ENCODE measurements at places on chromosomes 12 and 14.

DNA sequence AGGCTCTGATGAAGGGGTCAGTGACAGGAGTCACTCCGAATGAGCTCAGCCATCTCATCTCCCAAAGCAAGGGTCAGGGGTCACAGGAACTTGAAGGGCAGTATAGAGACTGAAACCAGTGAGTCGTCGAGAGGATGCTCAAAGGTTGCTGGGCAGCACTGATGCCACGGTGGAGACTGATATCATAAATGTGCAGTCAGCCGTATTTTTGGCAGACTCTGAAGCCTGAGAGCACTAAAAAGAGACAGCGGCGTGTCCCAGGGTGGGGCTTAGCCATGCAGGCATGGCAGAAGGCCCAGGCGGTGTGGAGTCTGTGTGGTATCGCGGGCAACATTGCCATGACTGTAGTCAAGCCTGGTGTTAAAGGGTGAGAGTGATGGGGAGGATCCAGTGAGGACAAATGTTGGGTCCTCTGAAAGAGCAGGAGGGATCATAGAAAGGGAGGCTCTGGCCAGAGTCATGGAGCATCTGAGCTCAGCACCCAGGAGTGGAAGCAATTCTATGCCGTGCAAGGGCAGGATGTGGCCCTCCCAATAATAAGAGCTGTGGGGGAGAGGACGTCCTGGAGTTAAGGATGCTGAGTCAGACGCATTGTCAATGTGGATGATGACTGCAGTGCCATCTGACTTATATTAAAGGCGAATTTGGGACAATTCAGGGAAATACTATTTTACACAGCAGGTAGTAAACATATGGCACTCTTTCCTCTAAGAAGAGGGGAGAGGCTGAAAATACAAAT, 241.2 kb upstream of the FKBP4 start:
- DNase-seq = no peak

GRCh38 chr14:58278177-58278576, 20.2 kb upstream of the ARID4A start:
- DNase-seq = no peak

DNA sequence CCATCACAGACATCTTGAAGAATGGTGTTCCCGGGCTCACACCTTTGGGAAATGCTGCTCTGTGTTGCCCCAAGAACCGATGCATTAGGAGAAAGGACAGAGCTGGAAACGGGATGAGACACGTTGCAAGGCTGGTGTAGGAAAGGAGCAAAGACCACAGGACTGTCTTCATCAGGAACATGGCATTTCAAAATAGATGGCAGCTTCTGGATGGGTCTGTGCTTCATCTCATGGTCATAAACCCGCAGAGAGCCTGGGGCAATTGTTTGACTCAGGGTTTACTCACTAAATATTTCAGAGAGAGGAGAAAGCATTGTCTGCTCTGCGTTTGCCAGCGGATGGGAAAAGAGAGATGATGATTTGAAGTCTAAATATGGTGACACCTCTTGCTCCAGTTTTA, 76.3 kb downstream of the CACNA1C start:
- DNase-seq = no peak

DNA sequence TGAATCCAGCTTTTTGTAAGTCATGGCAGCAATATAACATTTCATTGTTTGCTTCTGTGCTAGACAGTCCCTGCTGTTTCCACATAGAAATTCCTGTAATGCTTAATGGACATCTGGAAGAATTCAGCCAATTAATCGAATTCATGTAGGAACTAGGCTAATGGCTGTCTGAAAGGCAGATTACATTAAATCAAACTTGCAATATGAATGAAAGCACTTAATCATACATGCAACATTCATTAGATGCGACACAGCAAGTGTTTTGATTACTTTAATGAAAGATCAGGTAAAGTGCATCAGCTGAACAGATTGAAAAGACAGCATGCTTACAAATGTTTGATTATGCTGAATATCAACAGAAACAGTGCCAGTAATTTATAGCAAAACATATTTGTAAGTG, 24.1 kb upstream of the INSM2 start:
- DNase-seq = no peak

GRCh38 chr12:23810329-23810902, 139.1 kb downstream of the SOX5 start:
- no peak for DNase-seq

GRCh38 chr12:65526311-65526710, 247.8 kb downstream of the MSRB3 start:
- DNase-seq = no peak

DNA sequence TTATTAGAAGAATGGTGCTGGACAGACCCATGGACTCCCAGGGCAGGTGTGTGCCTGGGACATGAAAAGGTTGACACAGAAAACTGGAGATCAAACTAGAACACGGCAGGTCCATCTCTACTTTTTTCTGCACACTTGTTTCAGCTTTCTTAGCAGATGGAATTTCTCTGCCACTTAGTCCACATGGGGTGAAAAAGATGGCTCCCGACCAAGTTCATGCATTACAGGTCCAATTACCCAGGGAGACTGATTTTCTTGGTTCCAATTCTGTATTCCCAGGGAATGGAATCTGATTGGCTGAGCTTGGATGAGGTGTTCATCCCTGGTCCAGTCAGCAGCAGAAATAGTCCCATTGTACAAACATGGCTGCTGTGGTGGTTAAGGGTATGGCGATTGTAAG, 238.9 kb upstream of the SRRM4 start:
- no peak for DNase-seq

- DNase-seq = no peak
Measured at GRCh38 chr12:120077260-120077659, 39.3 kb downstream of the RAB35 start.

- DNase-seq = no peak
Measured at GRCh38 chr12:68012712-68013111, 23.5 kb downstream of the IFNG-AS1 start.

DNA sequence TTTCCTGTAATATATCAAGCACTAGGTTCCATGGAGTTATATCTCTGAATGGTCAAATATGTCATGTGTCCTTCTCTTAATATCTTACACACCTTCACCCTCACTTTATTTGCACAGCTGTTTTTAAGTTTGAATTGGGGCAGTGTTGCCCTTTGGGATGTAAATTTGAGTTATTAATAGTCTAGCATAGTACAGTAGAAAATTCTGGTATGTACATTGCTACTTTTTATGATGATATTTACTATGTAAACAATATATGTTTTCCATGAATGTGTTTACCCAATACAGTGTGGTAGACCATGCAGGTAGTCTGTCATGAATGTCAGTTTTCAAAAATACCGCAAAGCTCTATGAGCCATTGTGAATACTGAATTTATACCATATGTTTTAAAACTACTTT, 50.5 kb downstream of the METTL25 start:
- no peak for DNase-seq

DNA sequence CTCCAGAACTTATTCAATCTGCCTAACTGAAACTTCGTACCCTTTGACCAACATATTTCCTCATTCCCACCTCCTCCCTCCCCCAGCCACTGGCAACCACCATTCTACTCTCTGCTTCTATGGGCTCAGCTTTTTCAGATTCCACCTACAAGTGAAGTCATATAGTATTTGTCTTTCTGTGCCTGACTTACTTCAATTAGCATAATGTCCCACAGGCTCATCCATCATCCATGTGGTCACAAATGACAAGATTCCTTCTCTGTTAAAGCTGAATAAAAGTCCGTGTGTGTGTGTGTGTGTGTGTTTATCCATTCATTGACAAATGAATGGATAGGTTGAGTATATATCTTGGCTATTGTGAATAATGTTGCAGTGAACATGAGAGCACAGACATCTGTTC, 1.3 kb upstream of the C14orf39 start:
- no peak for DNase-seq

Data from activated CD8-positive, alpha-beta memory T cell treated with anti-CD3 and anti-CD28 coated beads for 1 hour (primary cell).